ENCODE measurements at places on chromosomes 6 and 20.

DNA sequence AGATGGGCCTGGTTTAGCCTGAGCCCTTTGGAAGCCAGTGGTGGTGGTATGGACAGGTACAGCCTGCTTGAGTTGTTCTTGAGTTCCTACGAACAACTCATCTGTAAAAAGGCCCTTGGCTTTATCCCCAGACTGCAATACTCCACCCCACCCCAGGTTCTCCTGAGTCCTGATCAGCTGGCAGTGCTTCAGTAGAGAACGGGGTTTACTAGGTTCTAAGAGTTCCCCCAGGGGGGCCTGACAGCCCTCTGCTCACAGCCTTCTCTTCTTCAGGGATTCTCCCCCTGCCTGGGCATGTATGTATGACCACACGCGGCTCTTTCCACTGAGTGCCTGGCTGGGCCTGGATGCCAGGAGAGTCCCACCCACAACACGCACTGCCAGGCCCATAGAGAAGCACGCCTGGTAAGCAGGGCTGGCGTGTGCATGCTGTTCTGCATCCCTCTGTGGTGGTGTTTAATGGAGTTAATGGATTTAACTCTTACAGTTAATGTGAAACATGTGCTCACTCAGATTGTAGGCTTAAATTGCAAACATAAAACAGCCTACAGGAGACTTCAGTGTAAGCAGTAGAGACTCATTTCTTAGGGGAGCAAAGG is 44.3 kb upstream of the SLC4A11 start:
- DNase-seq = no peak

DNA sequence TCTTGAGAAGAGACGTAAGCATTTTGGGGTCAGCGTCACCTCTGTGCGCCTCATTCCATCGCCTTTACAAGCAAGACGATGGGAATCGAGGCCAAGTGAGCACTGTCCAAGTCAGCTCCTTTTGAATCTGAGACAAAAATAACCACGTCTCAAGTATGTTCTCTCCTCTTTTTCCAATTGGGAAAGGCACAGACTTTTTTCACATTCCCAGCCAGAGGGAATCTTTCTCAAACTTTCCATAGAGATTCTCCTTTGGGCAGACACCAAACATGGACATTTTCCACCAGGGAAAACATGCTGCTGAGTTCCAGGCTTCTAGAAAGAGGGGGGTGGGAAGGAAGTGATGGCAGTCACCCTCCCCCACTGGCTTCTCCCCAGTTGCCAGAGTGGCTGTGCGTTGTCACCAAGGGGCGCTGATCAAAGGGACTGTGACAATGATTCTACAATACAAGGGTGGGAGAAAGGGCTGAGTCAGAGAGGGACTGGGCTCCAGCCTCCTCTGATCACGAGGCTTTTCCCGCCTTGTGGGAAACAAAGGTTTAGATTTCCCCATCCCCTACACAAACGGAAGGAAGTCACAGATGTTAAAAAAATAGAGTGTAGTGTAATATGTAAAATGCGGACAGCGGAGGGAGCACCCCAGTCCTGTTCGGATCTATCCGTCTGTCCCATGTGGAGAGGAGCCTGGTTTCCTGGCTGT is 281.9 kb upstream of the RNF24 start:
- DNase-seq = no peak

DNA sequence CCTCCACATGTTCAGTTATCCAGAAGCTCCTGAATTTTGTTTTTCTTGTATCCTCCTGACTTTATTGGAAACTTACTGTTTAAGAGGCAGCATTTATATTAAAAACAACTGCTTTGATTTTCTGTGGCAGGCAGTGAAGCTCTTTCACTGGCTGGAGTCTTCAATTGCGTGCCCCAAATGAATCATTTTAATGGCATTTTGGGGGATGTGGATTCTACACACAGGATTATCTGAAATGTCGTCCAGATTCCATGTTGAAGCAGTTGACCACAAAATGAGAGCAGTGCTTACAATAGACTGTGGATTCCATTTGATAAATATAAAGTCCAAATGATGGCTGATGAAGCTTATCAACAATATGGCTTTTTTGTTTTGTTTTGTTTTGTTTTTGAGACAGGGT is 41.0 kb upstream of the HIVEP1 start:
- no peak for DNase-seq

- DNase-seq = no peak
Measured at GRCh38 chr6:170075659-170076223, 215.1 kb downstream of the DLL1 start.

GRCh38 chr6:73394577-73395354 is at the start of gene DDX43:
Gene DDX43, plus strand, starts transcription at chr6:73394828. Its CDS starts 78 bp downstream, at chr6:73394906.
- DNase-seq = peak; percentile 23
